ENCODE measurements at places on chromosomes 7 and 10. TPM values are rescaled to one million over a fixed set of nuclear protein-coding genes. Genes with fewer than 3 reads are reported as not detected.

The ZNF92 gene
- 17.8 TPM for polyA plus RNA-seq

DNA sequence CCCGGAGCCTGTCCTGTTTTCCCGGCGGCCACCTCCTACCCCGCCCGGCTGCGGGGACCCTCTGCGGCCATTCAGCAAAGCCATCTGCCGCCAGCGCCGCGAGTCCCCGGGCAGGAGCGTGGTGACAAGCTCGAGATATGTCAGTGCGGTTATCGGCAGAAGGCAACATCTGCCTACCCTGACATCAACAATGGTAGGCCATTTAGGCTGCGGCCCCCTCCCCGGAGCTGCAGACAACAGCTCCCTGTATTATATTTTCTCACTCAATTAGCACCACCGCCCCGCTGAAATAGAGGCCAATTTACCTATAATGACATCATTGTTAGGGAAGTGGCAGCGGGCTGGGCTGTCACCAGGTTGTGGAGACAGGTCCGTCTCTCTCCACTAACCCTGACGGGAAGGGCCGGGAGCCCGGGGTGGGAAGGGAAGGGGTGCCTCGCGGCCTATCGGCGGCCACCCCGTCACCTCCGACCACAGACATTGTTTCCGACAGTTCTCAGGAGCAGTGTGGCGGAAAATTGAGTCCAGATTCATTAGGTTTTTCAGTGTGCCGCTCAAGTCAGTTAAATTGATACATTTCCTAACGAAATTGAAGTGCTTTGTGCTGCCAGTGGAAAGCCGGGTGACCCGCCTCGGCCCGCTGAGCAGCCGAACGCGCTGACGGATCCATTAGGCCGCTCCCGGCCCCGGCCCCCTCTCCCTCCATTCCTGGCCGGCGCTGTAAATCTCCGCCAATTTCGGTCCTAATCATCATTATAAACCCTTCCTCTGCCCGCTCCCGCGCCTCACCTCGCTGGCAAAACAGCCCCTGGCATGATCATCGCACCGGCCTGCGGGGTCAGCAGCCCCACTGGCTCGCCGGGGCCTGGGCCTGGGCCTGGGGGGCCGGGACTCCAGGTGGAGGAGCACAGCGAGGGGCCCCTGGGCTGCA is 43.0 kb downstream of the UNCX start:
- no peak for DNase-seq

- no peak for DNase-seq
Measured at GRCh38 chr7:47332213-47332612, 249.7 kb downstream of the TNS3 start.

DNA sequence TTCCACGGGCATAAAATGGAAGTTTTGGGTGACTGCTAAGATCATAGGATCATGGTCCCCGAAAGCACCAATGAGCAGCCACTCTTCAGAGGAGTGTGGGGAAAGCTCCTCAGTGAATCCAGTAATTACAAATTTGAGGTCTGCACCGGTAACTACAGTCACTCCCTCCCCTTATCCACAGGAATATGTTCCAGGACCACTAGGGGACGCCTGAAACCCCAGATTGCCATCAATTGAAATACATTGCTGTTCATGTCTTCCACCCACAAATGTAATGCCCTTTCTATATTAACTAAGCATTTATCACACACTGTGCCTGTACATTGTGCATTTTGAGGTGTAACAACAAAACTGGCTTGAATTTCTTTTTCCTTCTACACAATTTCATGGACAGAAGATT is 447.9 kb upstream of the PFKP start:
- no peak for DNase-seq

GRCh38 chr7:112233048-112233697 is 26.7 kb downstream of the ZNF277 start:
- DNase-seq = no peak

- DNase-seq = no peak
Measured at GRCh38 chr10:31645786-31646185, 282.8 kb downstream of the ARHGAP12 start.

- no peak for DNase-seq
Measured at GRCh38 chr10:24358022-24358421, 149.1 kb downstream of the KIAA1217 start.

DNA sequence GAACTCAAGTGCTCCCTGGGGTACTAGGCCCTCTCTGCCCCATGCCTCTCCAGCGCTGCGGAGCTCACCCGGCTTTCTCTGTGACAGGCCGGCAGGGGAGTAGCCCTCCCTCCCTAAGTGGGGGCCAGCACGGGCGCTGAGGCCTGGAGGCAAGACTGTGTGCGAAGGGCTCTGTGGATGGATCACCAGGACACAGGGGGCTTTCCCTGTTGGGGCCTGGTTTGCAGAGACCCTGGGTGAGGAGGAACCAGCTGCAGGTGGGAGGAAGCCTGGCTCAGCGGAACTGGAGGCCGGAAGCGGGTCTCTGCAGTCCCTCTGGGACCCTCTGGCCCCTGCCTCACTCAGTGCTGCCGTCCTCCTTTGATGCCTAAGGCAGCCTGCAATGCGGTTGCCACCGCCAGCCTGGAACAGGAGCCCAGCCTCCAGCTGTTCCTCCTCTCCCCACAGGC is 106.0 kb downstream of the CYTH3 start:
- no peak for DNase-seq

GRCh38 chr7:140348161-140348849 is 50.0 kb downstream of the SLC37A3 start:
- DNase-seq = no peak

DNA sequence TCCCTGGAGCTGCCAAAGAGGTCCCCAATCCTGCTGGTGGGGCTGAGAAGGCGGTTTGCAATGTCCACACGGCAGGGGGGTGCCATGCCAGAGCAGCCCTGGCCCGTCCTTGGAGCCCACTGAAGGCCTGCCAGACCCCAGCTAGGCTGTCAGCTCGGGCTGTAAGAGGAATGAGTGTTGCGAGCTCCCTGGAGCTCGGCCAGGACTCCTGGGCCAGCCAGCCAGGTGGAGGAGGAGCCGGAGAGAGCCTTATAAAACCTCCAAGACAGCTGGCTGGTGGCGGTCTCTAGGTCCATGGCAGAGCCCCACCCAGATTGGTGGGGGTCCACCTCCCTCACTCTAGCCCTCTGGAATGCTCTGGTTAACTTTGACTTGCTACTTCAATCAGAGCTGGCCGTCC is 55.1 kb upstream of the CALN1 start:
- DNase-seq = no peak

The HYAL4 gene
- polyA plus RNA-seq = not detected

The NEUROG3 gene
- polyA plus RNA-seq = 0.15 TPM
